ENCODE measurements at places on chromosomes 1 and 21.
A peak's percentile ranks its signal among the peaks of the same experiment; 100 is the strongest.

GRCh38 chr1:77065693-77066342, 153.4 kb downstream of the PIGK start:
- DNase-seq, result no peak

DNA sequence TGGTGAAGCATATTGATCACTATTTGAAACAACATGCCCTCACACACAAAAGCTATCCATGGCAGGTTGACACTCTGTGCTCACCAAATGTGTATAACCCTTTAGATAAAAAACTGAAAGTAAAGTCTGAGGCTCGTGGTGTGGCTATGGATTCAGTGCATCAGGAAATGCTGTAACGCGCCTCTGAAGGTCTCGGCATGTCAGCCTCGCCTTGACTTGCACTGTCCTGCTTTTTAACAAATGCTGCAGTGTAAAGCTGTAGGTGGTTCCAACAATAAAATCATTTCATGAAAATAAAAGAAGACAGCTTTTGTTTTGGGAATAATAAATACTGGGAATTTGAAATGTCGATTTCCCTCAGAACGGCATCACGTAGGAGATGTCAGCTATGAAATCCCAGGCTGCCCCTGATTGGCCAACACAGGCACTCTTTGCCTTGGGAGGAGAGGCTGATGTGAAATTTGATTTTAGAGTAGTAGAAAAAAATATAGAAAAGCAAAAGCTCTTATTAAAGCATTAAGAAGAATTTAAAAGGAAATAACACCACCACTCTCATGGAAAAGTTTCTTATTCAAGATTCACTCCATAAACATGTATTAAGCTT, 168.2 kb downstream of the DSCAM start:
- DNase-seq, result no peak

DNA sequence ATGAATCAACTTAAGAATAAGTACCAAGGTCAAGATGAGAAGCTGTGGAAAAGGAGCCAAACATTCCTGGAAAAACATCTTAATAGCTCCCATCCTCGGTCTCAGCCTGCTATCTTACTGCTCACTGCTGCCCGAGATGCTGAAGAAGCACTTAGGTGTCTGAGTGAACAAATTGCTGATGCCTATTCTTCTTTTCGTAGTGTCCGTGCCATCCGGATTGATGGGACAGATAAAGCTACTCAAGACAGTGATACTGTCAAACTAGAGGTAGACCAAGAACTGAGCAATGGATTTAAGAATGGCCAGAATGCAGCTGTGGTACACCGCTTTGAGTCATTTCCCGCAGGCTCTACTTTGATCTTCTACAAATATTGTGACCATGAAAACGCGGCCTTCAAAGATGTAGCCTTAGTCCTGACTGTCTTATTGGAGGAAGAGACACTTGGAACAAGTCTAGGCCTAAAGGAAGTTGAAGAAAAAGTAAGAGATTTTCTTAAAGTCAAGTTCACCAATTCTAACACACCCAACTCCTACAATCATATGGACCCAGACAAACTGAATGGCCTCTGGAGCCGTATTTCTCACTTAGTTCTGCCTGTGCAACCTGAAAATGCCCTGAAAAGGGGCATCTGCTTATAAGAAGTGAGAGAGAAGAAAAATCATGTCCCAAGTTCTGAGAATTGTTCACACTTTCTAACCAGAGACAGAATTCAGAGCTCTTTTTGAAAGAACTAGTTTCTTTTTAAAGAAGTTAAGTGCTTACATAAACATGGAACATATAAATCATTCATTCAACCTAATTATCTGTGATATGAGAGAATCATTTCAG, 35.7 kb downstream of the TOR1AIP1 start:
- no peak for DNase-seq

DNA sequence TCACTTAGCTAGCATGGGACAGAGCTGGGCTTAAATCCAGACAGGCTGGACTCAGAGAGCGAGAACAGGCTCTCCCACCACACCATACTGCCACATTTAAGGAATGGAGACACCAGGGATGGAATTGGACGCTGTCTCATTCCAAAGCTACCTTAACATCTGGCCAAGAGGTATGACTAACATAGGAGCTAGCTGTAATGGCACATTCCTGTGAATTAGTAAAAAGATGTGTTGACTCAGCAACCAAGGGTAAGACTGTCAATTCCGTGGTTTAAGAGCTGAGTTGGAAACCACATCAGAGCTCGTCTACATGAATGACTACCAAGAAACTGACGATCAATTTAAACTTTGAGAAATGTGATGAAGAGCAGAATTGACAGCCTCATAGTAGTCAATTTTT, 8.3 kb upstream of the TNFRSF9 start:
- DNase-seq, result peak; percentile 15

DNA sequence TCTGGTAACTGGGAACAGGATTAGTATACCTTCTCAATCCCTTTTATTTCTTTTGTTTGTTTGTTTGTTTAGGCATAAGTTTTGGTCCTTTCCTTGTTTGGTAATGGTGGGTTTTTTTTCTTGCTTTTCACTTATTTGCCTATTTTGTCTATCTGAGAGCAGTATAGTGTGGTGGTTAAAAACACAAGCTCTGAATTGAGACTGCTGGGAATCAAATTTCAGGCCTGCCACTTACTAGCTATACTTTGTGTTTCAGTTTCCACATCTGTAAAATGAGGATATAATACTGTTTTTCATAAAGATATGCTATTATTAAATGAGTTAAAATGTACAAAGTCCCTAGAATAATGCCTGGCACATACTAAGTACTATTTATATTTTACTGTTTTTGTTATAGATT, 81.6 kb upstream of the IVNS1ABP start:
- no peak for DNase-seq

- no peak for DNase-seq
These were observed 33.1 kb upstream of the SH3D21 start for GRCh38 chr1:36273024-36273423.

- no peak for DNase-seq
These were observed 27.8 kb downstream of the PLEKHA6 start for GRCh38 chr1:204331847-204332487.

GRCh38 chr1:14767075-14767474, 168.6 kb downstream of the KAZN start:
- DNase-seq, result no peak

DNA sequence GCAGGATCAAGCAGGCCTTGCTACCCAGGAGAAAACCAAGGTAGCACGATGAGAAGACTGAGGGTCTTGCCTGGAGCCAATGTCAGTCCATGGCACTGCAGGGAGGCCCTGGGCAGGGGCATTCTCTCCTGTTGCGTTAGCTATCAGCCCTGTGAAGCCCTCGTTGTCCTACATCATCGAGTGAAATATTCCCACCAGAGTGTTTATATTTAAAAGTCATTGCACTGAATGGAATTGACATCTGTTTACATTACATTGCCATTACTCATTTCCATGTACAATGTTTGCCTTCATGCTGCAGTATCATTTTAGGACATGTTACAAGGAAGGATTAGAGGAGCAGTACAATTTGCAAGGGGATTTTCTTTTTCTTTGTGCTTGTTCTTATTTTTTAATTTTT, 243.9 kb downstream of the KAZN start:
- peak; percentile 75 for DNase-seq

DNA sequence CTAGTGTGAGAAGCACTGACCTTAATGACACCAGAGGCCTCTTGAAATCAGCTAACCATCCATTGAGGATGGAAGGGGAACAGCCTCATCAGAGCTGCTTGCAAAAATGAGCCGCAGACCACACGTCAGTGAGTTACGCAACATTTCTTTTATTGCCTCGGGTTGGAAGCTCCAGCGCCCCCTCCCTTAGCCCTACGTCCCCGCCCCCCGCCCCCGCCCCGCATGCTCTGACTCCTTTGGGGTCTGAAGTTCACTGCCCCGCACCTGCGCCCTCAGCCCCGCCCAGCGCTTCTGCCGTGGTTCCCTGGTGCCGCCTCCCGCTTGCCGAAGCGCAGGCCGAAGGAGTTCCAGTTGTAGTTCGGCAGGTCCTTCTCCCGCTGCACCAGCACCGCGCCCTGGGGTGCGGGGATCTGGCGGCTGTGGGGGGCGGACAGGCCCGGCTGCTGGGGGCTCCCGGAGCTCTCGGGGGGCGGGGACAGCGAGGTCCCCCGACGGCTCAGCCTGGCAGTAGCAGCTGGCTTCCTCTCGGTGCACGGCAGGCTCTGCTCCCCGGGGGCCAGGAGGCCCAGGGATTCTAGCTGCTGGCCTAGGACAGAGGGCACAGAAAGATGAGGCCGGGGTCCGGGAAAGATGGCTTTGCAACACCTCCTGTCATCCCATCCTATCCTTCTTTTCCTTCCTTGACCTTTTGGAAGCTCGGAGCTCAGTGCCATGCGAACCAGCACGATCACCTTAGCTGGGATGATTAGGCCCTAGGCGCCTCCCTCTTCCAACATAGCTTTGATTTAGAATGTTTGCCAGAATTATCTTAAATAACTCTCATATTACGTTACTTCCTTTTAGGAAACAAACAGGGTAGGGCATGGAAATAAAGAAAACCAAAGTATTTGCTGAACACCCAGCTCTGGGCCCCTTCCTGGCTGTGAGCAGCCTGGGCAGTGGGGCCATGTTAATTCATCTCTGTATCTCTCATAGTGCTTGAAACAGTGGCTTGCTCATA, 5.8 kb downstream of the KISS1 start:
- DNase-seq, result no peak

GRCh38 chr1:159229260-159229885, 24.7 kb downstream of the ACKR1 start:
- peak; percentile 68 for DNase-seq

DNA sequence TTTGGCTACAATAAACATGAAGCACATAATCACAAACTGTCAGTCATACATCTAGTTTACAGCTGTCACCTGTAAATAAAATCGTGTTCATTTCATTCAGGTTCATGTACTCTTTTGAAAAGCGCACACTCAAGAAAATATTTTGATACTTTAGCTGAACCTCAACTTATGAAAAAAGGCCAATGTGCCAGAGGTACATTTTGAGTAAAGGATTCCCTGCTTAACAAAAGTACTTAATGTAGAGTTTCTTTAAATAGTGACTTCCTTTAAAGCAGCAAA, 37.7 kb upstream of the SLC30A10 start:
- DNase-seq, result no peak

DNA sequence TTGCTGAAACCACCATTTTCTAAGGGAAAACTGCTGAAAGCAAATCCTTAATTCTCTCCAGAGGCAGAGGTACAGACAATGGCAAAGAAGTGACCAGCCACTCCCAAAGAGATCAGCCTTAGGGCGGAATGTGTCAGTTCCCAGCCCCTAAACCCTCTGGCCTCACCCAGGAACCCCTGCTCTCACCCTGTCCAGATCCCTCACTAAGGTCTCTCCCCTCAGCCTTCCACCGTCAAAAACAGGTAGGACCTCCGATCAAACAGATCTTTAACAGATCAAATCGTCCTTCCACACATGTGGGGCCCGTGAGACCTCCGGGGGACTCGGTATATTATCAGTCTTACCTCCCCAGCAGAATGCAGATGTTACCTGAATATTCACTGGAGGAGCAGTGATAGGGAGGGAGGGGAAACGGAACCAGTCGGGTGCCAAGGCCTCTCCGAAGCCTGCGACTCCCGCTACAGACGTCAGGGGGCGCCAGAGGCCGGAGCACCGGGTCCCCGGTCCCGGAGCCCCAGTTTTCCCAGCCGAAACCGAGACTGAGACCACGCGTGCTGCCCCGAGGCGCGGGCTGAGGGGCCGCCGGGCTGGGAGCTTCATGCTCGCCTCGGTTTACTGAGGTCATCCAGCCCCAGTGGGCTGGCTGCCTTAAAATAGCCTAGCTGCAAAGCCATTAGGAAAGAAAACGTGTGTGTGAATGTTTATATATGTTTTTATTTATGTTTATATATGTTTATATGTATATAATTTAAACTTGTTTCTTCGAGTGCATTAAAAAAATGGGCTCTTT, 23.6 kb downstream of the GPA33 start:
- DNase-seq, result peak; percentile 29

- no peak for DNase-seq
These were observed 110.3 kb upstream of the CTTNBP2NL start for GRCh38 chr1:112285746-112286145.

DNA sequence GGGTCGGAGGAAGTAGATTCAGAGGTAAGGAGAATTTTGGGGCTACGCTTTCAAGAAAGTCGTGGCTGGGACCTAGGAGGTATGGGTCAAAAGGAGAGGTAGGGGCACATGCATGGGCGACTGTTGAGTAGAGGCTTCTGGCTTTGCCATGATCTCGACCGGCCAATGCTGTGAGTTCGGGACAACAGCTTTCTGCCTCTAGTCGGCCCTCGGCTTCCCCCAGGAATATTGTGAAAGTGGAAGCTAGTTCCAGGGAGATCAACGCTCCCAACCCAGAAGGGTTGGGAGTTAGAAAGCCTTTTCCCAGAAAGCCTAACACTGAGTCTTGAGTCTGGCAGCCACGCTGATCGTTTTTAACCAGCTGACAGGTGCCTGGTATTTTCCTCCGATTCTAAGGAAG, 69.0 kb downstream of the ZNF678 start:
- DNase-seq, result no peak

DNA sequence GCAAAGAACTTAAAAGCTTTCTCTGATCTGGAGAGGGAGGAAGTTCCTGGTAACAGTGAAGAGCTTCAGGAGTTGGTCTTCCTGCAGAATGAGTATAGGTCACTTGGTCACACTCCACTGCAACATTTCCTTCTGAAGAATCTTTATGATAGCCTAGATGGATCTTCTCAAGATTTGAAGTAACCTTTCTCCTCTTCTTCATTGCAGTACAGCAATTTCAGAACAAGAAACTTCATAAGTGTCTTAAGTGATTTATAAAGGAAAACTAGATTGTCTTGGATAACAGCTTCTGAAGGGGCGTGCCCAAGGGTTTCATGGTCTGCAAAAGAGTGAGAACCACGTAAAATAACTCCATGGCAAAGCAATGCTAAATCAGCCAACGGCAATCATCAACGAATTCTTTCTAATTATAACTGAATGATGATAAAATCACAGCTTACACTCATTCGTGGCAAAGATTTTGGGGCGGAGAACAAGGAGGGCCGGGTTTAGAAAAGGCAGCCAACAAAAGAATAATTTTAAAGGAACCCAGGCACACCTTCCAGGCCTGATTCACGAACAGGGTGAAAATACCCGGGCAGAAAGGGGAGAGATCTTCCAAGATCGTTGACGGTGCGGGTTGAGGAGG, 53.9 kb upstream of the ASPM start:
- DNase-seq, result no peak

GRCh38 chr1:241590719-241591118, 49.5 kb downstream of the CHML start:
- DNase-seq, result no peak

GRCh38 chr1:62823556-62823955, 39.6 kb downstream of the ATG4C start:
- no peak for DNase-seq

GRCh38 chr1:111199881-111200801, at the start of gene DENND2D:
Gene DENND2D, minus strand, starts transcription at chr1:111200646. Its CDS starts 187 bp downstream, at chr1:111200459.
- DNase-seq, result no peak

- DNase-seq, result no peak
These were observed 217.5 kb downstream of the LRRIQ3 start for GRCh38 chr1:73980324-73981040.

DNA sequence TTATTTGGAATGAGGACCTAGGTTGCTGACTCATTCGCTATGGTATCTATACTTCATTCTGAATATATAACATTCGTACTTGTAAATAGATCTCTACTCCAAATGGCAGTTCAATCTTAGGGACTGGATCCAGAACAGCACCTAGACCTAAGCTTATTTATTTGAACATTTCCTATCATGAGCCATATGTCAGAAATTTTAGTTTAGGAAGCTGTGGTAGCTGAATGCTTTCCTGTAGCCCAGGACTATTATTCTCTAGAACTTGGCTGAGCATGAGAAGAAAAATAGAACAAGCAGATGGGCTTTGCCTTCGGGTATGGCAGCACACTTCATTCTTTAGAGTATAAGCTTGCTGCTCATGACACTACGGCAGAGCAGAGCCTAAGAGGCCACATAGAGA, 1114.4 kb upstream of the B3GALT2 start:
- DNase-seq, result no peak
